Osteoblast (primary cell): ENCODE measurements at places on chromosomes 3 and 15.

DNA sequence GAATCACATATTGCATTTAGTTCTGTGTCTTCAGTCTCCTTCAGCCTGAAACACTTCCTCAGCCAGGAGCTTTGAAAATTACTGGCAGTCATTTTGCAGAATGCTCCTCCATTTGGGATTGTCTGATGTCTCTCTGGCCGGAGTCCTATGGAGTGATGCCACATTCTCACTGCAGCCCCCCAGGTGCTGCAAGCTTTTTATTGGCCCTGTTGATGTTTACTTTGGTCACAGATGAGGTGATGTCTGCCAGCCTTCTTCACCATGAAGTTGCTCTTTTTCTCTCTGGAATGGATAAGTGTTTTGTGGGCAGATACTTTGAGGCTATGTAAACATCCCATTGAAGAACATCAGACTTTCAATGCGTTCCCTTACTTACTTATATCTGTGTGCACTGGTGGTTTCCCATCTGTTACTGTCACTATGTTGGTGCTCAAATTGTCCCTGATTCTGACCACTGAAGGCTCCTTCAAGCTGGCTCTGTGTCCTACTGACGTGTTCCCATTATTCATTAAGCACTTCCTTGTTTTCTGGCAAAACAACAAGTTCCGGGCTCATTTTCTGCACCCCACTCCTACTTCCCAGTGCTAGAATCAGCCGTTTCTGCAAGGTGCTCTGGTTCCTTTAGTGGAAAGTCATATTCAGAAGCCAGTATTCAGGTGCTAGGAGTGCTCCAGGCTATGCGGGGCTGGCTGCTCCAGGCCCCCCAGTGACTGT is 1.4 kb upstream of the CLEC3B start:
- DNase-seq = peak; percentile 44

DNA sequence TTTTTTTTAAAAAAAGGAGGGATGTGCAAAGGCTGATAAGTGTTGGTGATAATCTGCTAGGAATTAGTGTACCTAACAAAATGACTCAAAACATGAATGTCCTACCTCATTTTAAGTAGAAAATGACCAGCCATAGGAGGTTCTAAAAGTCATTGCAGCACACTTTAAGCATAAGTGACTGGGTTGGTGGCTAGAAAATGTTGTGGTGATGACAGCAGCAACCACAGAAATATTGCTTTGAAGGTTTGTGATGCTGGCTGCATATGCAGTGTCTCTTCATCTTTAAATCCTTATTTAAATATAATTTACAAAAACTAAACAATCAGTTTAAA is 55.2 kb downstream of the CMSS1 start:
- DNase-seq = no peak

- no peak for DNase-seq
Observed at GRCh38 chr3:16182183-16182582, 7.7 kb downstream of the GALNT15 start.

- no peak for DNase-seq
Observed at GRCh38 chr3:122353215-122353614, 28.2 kb downstream of the CSTA start.

GRCh38 chr3:185457376-185457775 is 41.5 kb downstream of the TMEM41A start:
- DNase-seq = no peak

- no peak for DNase-seq
Observed at GRCh38 chr15:91075739-91076138, 24.3 kb upstream of the SV2B start.

DNA sequence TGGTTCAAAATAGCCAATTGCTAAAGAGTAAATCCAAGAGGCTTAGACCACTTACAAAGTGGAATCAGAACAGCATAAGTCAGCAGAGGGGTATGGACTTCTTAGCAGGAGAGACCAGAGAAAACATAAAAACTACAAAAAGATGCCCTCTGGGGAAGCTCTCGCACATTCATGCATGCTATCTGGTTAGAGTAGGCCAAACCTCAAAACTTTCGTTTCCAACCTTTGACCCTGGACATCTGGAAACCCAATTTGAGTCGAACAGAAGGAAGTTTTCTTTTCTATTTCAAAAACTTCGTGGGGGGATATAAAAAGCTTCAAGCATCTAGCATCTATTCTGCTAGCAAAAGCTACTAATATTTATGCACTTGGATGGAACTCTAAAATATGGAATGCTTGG is 523.9 kb upstream of the AGTR1 start:
- DNase-seq = no peak

- no peak for DNase-seq
Observed at GRCh38 chr3:51798411-51798963, 19.4 kb upstream of the IQCF6 start.

- DNase-seq = no peak
Observed at GRCh38 chr3:188528396-188528795, 374.4 kb downstream of the LPP start.

GRCh38 chr15:73928241-73928579 is 1.9 kb downstream of the LOXL1 start:
- DNase-seq = peak; percentile 85

GRCh38 chr3:136245691-136246090 is 4.4 kb upstream of the PCCB start:
- no peak for DNase-seq

GRCh38 chr3:185399737-185400667 is 37.1 kb downstream of the MAP3K13 start:
- no peak for DNase-seq

DNA sequence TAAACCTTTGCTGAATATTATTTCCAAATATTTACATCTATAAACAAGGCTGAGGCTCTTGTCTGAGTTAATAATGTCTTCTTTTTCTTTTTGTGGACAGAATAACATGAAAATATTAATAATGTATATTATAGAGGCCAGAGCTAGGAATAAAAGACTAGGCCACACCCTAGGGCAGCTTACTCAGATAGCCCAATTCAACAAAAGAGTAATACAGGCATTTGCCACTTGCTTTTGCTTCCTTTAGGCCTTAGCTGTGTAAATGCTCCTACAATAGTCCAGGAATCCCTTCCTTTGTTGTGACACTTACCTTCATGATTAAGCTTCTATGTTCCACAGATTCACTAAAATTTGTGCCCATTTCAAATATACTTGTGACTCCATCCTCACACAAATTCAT is 16.5 kb downstream of the IMPG2 start:
- no peak for DNase-seq

- no peak for DNase-seq
Observed at GRCh38 chr15:101562428-101563059, 73.0 kb upstream of the PCSK6 start.

- DNase-seq = no peak
Observed at GRCh38 chr3:102074946-102075345, 225.6 kb downstream of the NFKBIZ start.

DNA sequence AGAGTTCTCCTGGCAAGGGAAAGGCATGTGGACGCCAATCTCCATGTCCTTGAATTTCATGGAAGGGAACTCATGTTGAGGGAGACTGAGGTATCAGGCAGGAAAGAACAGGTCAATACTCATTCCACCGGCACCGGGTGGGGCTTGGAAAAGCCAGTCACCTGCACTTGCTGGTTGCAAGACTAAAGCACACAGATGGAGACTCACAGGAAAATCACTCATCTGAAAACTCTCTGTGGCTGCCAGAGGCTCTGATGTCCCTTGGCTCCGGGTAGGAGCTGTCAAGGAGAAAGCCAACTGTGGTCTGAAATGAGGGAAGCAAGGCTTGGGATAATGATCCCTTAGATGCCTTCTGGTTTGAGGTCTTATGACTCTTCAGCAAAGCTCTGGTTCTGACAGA is 8.7 kb upstream of the CGNL1 start:
- DNase-seq = no peak

GRCh38 chr3:55185380-55185779 is 257.5 kb upstream of the LRTM1 start:
- no peak for DNase-seq

DNA sequence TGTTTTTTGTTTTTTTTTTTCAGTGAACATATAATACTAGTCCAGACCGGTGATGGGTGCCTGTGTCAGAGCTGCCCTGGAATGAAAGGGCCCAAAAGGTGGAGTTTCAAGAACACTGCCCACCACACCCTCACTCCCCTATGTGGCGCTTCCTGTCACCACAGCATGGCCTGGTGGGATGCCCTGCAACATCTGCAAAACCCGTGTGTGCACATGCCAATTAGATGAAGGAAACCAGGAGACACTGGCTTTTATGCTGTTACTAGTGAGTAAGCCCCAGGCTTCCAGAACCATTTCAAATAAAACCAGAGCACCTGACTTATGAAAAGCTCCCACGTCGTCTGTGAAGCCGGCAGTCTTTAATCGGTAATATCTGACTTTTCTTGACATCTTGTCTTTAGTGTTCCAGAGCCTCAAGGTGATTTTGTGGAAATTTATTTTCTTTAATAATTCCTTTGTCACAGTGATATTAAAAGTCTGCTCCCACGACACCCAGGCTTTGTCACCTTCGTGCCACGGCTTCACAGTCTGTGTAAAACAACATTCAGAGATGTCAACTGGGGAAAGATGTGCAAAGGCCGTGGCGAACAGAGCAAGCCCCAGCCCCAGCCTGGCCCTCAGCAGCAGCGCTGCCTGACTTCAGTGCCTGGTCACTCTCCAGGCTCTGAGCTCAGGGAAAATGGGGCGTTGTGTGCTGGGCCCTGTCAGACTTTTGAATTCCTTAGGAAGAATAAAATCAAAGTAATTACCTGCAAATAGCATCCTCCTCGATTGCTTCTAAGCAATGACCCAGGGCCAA is 6.4 kb downstream of the CFAP92 start:
- peak; percentile 41 for DNase-seq

- DNase-seq = peak; percentile 87
Observed at GRCh38 chr3:33437556-33438283, 2.5 kb downstream of the UBP1 start.

DNA sequence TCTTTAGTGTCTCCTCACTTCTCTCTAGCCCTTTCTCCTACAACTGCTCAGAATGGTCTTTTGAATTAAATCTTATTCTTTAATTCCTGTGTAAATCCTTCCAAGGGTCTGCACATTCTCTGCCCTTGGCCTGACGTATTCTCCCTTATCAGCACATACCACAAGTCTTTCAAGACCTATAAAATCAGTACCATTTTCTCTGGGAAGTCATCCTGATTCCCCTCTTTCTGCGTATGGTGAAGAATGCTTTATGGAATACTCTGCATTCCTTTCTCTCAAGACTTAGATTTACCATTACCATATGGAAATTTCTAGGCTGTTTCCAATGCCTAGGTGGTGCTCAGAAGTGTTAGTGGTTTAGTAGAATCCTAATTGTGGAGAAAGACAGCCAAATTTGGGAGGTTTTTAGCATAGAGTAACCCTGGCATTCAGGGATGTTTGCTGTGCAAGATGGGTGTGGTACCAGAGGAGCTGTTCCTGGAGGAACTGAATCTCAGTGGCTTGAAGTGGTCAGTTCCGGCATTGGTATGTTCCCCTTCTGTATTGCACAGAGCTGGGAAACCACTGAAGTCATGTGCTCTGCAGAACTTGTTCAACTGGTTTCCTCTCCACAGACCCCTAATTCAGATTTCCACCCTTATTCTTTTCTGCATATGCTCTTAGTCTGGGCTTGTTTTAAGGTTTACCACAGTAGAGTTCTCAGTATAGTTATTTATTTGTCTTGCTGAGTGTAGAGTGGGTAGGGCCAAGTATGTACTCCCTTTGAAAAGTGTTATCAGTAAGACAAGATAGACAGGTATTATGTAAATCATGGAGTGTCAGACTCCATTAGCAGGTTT is 24.5 kb downstream of the IQGAP1 start:
- no peak for DNase-seq

GRCh38 chr3:64502284-64502683 is 185.5 kb downstream of the ADAMTS9 start:
- DNase-seq = no peak

- peak; percentile 58 for DNase-seq
Observed at GRCh38 chr3:137766041-137766875, 2.1 kb downstream of the SOX14 start.

DNA sequence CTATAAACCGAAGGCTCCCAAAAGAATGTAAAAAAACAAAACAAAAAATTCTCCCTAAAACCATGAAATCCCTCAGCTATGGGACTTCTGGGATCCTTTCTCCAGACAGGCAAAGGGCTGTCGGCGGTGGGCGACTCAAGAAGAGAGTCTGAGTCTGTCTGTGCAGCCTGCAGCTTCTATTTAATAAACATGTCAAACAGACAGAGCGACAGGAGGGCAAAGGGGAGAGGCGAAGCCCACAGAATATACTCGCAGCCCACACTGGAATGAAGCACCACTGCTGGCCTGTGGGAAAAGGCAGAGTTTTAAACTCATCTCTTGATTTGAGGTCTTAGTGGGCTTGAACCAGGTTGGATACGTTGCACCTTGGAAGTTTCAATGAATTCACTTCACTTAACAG is 40.2 kb downstream of the ISL2 start:
- no peak for DNase-seq

DNA sequence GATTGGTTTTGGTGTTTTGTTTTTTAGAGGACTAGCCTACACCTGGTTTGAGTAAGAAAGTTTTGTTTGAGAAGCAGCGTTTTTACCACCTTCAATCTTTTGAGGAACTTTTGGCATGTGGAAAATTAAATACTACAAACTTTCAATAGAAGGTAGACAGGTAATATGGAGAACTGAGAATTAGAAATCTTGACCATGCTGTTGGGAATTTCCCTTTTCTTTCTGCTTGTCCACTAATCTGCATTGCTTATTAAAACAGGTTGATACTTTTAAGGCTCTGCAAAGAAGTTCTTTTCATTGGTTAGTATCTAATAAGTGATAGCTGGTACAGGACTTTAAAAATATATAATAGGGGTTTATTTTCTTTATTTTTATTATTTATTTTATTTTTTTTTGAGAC is 31.9 kb downstream of the UBE2E1 start:
- DNase-seq = no peak

DNA sequence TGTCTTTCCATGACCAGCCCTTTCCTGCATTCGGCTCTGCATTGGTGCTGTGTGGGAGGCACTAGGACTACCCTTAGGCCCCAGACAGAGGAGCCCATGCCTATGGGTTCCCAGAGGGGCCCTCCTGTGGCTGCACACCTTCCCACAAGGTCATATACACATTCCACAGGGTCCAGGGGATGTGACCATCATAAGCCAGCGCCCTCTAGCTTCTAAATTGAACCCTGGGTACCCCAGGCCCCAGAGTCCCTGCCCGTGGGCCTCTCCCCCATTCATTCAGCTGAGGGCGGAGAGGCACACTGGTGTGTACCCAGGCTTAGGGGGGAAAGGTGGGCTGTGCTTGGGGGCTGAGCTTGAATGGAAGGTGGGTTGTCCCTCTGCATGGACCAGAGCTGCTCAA is 10.2 kb upstream of the SLC6A6 start:
- peak; percentile 39 for DNase-seq

DNA sequence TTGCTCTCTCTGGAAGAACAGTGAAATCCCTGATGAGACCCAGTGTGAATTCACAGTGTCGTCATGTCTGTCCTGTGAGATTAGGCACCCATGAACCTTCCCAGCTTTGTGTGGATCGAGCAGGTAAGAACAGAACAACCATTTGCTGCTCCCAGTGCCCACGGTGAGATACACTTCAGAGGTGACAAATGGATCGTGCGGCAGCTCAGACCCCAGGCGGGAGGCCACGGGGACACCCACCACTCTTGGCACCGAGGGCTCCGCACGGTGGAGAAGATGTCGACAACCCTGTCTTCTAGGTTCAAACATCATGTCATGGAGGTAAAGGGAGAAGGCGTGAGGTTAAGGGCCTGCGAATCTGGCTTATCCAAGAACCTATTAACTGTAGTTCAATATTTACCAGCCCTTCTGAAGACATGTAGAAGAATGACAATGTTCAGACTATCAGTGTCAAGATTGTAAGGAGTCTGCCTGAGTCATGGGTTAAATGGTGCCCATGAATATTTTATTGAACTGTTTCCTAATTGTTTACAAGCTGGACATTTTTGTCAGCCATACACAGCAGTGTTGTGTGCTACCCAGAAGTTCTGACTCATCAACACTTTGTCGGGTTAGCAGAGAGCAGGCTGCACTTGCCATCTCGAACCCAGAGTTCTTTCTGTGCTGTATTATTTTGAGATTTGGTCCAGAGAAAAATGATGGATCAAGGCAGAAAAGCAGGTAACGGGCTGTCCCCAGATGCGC is 15.5 kb upstream of the PCSK6 start:
- DNase-seq = peak; percentile 23
